ENCODE measurements at places on chromosomes 12 and 14. TPM values are rescaled to one million over a fixed set of nuclear protein-coding genes. Genes with fewer than 3 reads are reported as not detected.
A peak's percentile ranks its signal among the peaks of the same experiment; 100 is the strongest.

PTGER2 gene
- polyA plus RNA-seq: 0.43 TPM

NPAS3 gene
- 0.04 TPM for polyA plus RNA-seq

PMCH gene
- not detected for polyA plus RNA-seq

DNA sequence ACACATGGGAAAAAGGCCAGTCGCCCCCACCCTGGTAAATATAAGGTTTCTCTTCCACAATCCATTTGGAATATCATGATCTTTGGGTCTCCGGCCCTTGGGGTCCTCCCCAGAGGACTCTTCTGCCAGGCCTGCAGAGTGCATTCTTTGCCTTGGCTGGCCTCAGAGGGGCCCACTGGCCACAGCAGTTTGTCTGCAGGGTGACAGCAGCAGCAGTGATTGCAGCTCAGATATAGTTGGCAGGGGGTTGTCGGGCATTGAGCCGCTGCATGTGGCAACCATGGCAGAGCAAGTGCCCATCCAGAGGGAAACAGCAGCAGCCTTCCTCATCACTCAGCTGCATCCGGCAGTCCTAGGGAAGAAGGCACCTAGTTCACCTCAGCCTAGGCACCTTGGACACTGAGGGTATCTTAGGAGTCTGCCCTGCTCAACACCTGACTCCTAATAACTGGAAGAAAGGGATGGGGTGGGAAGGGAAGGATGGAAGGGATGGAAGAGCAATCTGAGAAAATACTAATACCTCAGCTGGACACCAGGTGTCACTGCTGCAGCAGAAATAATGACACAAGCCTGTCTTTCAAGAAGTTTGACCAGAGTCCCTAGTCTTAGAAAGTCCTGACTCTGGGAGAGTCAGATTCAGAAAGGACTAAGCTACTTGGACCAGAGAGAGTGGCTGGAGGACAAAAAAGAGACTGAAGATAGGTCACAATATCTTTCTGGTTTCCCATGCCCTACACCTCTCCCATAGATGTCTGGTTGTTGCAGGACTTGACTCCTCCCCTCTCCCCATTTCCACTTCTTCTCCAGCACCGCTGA is 8.9 kb downstream of the AJUBA start:
- no peak for DNase-seq

- DNase-seq: no peak
Measured at GRCh38 chr14:37600880-37601741, 5.7 kb downstream of the TTC6 start.

GRCh38 chr12:47864646-47865235 is 40.1 kb downstream of the VDR start:
- DNase-seq: no peak

- DNase-seq: peak; percentile 55
Measured at GRCh38 chr12:85627584-85627983, 208.6 kb downstream of the RASSF9 start.

GRCh38 chr14:34867199-34867598 is 8.0 kb downstream of the BAZ1A start:
- DNase-seq: no peak

- no peak for DNase-seq
Measured at GRCh38 chr12:108629151-108629550, 4.5 kb downstream of the SELPLG start.

DNA sequence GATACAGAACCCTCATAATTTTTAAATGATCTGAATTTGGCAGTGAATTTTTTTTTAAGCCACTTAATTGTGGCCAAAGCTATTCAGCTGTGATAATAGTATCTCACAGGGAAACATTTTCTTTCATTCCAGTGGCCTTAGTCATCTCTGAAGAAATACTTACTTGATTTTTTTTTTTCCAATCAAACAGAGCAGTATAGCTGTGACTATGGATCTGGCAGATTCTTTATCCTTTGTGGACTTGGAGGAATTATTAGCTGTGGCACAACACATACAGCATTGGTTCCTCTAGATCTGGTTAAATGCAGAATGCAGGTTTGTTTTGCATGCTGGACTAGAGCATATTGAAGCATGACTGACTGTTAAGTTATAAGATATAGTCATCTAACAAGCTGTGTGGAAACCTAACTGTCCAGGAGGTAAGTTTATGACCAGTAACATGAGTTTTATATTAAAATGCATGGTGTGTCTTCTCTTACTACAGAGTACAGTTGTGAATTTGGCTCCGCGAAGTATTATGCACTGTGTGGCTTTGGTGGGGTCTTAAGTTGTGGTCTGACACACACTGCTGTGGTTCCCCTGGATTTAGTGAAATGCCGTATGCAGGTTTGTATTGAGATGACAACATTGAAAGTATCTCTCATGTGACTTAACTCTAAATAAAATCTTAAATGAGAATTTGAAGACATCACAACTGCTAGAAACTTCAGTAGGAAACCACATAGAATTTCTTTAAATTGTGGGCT is 1.9 kb downstream of the SLC25A3 start:
- DNase-seq: no peak

NOVA1 gene
- 0.10 TPM for polyA plus RNA-seq

DNA sequence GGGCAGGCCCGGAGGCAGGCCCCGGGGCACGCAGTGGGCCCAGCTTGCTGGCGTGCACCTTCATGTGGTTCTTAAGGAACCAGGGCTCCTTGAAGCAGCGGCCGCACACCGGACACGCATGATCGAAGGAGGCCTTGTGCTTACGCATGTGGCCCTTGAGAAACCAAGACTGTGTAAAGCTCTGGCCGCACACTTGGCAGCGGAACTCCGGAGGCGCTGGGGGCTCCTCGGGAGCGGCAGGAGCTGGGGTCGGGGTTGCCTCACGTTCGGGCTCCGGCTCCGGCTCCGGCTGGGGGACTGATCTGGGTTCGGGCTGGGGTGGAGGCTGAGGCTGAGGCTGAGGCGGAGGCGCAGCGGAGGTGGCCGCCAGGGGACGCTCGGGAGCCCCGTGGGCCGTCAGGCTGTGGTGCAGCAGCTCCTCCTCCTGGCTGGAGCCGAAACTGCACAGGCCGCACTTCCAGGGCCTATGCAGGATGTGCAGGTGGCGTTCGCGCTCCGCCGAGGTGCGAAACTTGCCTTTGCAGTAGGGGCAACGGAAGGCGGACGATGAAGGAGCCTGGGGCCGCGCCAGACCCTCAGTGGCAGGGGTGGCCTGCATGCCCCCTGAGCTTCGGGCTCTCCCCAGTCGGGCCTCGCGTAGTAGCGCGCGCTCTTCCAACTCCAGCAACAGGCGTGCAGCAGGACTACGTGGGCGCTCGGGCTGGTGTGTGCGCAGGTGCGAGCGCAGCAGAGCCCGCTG is 6.0 kb downstream of the ZNF219 start:
- no peak for DNase-seq

DNA sequence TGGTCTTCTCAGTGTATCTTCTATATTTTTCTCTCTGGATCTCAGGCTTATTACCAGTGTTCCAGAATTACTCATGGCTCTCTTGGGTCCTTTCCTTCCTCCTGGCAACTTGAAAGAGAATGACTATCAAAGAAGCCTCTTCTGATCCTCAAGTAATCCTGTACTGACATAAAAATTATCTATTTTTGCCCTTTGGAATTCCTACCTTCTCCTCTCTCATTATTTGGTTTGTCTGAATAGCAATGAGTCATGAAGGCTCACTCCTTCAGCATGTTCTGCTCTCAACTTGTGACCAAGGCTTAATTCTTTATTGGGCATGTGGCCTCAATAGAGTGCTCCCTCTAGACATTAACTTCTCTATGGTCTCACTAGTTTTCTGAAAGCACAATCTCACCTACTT is 553.6 kb upstream of the ATP2B1 start:
- DNase-seq: no peak

DNA sequence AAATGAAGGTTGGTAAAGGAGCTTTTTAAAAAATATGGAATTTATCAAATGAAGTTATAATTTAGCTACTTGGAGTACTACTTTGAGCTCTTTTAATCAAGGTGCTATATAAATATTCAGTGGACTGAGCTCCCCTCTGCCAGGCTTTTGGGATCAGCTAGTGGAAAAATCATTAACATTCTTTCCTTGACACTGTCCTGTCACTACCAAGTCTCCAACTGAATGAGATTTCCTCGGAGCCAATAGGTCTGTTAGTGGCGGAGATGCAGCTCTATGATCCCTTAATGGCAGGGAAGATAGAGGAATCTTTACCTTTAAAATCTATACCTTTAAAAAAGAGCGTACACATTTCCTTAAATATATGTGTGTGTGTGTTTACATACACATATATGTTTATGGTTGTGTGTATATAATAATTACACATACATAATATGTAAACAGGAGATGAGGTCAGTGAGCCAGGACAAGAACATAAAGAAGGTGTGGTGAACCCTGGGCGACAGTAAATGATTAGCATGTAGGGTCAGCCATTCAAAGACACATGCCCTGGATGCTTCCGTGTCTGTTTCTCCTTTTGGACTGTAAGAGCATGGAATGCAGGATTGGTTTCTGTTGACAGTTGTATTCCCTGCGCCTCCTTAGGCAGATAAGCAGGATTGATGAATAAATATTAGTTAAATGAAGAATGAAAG is 47.7 kb upstream of the ATP2A2 start:
- DNase-seq: no peak

DNA sequence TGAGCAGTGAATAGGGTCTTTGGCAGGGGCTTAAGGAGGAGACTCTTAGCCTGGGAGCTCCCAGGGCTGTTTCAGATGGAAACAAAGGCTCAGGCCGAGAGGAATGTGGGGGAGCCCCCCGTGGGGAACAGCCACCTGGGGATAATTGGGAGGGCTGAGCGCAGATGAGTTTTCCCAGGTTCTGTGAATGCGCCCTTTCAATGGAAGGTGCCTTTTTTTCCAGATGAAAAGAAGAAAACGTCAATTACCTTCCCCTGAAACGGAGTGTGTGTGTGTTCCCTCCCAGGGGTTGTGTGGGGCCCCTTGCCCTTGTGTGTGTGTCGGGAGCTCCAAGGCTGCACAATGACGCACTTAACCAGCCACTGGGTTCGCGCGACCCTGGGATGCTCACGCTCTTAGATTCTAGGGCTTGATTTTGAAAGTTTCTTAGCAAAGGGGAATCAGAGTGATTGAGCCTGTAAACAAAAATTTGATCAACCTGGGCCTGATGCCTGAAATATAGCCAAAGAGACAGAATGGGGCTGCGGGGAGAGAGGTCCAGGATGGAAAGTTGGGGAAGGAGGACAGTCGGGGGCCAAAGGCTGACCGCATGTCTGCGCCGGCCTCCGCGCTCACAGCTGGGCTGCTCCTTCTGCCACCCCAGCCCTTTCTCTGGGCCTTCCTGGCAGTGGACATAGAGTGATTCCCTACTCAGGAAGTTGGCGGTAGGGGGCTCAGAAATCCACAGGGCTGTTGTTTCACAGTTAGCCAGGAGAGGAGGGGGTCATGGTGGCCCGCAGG is 14.6 kb downstream of the MEG3 start:
- no peak for DNase-seq

DNA sequence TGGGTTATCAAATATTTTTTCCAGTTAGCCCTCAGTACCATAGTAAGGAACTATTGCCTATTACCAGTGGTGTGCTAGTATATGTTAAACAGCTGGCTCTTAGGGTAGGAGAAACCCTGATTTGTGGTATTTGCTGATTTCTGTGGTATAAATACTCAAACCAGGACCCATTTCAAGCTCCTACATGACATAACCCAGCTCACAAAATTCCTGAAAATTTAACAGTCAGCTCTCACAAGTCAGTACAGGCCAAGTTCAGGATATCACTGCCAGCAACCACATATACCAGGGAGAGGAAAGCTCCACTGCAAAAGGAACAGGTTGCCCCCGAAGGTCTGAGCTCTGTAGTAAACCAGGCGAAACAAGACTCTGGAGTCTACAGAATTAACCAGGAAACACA is 315.3 kb downstream of the NOVA1 start:
- no peak for DNase-seq

- DNase-seq: no peak
Measured at GRCh38 chr14:65302571-65303189, 109.8 kb upstream of the FUT8 start.

GRCh38 chr14:90848944-90849731 is 32.9 kb upstream of the TTC7B start:
- no peak for DNase-seq

ESR2 gene
- polyA plus RNA-seq: not detected

DNA sequence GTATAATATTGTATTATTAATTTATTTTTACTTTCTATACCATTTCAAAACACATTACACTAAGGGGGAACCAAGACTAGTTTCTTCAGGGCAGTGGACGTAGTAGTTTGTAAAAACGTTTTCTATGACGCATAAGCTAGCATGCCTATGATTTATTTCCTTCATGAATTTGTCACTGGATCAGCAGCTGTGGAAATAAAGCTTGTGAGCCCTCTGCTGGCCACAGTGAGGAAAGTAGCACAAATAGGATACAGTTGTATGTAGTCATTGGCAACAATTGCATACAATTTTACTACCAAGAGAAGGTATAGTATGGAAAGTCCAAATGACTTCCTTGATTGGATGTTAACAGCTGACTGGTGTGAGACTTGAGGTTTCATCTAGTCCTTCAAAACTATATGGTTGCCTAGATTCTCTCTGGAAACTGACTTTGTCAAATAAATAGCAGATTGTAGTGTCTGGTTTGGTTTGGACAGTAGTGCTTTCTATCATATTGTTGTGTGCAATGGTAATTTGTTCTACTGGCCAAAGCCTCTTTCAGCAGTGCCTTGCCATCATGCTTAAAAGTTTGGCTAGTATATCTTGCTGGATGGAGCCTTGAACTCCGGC is 24.3 kb upstream of the PLEKHD1 start:
- DNase-seq: peak; percentile 50

GRCh38 chr12:126926023-126926594 is 1340.9 kb upstream of the TMEM132C start:
- no peak for DNase-seq

- no peak for DNase-seq
Measured at GRCh38 chr14:65211341-65211987, 109.1 kb upstream of the MAX start.

SPX gene
- polyA plus RNA-seq: 0.12 TPM

GRCh38 chr14:104557086-104557485 is 22.5 kb upstream of the C14orf180 start:
- DNase-seq: no peak

GLT1D1 gene
- polyA plus RNA-seq: not detected

POTEM gene
- not detected for polyA plus RNA-seq

AQP6 gene
- not detected for polyA plus RNA-seq

- DNase-seq: no peak
Measured at GRCh38 chr14:103746701-103747100, 31.1 kb downstream of the ZFYVE21 start.

- DNase-seq: no peak
Measured at GRCh38 chr12:91998316-91998715, 147.3 kb downstream of the BTG1 start.

DNA sequence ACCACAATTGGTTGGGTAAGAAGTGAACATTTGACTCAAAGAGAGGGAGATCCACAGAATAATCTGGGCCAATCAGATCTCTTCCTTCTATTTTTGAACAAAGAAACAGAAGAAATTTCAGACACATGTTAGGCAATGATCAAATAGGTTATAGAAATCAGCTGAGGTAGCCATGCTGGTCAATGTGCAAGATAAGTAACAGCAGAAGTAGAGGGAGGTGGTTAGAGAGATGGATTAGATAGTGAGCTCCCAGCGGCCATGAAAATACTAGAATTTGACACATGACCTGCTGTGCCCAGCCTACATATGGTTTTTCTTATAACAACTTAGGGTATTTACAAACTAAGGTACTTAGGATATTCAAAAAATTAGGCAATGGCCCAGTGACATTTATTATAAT is 230.9 kb upstream of the ARID2 start:
- DNase-seq: no peak

- no peak for DNase-seq
Measured at GRCh38 chr12:97758194-97758501, 295.5 kb downstream of the RMST start.
